ENCODE measurements at places on chromosomes 5 and 9.

GRCh38 chr5:134708301-134708700 is 30.0 kb upstream of the CAMLG start:
- no peak for DNase-seq

GRCh38 chr9:108755979-108756378 is 99.8 kb downstream of the ACTL7B start:
- no peak for DNase-seq

DNA sequence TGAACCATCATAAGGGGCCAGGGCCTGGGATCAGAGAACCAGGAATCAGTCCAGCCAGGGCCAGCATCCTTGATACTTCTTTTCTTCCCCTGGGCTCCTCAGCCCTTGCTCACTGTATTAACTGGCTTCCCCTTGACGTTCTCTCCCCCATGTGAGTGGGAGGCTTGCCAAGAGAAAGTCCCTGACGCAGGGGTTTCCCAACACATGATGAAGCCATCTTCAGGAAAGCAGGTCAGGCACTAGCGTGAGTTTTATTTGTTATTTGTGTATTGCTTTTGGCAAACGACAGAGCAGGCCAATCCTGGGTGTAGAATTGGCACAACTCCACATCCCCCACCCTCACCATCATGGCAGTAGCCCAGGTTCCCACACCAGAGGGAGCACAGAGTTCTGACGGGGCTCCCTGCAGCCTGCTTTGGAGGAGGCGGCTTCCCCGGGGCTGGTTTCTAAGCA is 165.5 kb upstream of the NFIL3 start:
- no peak for DNase-seq

- DNase-seq = no peak
Observed at GRCh38 chr9:134928436-134929192, 10.9 kb upstream of the FCN1 start.

GRCh38 chr9:136239983-136240330 is 5.7 kb downstream of the QSOX2 start:
- DNase-seq = no peak

DNA sequence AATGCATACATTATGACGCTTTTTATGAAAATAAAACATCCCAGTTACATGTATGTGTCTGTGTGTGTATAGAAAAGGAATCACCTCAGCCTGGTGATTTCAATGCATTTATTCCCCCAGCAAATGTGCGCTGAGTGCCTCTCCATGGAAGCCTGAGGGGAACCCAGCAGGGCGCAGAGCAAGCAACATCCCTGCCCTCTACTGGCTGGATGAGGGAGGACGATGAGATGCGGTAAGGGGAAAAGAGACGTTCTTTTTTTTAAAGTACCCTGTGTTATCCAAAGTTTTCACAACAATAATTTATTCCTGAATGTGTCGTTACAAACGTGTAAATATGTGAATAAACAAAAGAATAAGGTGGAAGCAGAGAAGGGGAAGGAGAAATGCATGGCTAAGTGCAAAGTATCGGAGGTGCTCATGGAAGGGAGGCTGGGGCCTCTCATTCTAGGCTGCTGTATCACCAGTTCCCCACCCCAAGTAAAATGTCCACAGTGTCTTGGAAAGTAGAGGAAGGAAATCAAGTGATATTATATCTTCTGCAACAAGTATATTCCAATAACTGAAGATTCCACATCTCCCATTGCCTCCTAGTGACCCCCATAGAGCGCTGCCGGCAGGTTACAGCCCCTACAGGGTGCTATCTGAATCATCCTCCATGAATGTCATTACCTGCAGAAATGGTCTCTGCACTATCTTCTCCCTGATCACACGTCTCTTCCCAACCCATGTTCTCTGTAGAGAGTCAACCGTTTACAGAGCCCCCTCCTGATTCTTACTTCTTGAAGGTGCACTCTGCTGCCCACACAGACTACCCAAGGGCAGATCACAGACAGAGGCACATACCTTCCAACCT is 13.0 kb upstream of the ABLIM3 start:
- no peak for DNase-seq

GRCh38 chr5:179118338-179118737 is 58.2 kb downstream of the ZNF354C start:
- no peak for DNase-seq

DNA sequence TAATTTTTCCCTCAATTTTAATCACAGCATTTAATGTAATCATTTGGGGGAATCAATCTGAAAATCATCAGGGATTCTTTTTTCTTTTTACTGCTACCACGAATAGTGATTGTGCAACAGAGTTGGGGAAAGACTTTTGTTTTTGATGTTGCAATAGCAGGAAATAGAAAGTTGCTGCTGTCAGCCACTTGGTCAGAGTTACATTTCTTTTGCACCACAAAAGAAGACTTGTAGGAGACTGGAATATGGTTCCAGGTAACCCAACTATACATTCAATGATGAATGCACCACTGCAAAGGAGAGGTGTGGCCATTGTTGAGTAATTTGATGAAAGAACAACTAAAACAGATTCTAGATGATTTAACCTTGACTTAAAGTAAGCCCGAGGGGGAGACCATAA is 46.3 kb upstream of the PALM2AKAP2 start:
- DNase-seq = no peak

DNA sequence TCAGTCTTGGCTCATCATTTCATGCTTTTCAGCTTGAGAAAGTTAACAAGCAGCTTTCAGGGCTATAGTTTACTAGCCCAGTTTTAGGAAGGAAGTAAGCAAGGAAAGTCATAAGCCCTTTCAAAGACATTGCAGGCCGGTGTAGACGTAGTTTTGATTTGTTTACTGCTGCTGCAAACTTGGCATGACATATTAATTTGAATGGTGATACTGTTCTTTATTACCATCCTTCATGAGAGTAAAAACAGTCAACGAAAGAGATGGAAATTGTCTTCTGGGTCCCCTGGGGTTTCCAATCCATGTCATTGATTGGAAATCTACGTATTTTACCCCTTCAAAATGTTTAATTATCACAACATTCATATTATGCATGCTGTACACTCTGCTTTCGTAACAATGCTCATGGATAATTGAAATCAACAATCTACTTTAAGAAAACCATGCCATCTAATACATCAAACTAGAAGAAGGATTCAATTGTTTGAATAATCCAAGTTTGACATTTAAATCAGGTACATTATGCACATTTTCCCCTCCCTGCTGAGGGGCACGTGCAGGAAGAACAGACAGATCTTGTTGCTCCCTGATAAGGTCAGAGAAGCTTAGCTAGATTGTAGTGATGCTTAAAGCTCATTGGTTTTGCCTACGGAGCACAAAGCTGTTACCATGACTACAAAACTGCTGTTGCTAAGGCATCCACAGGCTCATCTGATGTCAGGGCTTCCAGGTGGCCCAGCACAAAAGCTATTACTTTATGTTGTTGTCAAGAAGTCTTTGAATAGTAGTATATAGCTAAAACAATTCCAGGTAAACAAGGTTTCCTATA is 139.9 kb upstream of the PRLR start:
- no peak for DNase-seq

DNA sequence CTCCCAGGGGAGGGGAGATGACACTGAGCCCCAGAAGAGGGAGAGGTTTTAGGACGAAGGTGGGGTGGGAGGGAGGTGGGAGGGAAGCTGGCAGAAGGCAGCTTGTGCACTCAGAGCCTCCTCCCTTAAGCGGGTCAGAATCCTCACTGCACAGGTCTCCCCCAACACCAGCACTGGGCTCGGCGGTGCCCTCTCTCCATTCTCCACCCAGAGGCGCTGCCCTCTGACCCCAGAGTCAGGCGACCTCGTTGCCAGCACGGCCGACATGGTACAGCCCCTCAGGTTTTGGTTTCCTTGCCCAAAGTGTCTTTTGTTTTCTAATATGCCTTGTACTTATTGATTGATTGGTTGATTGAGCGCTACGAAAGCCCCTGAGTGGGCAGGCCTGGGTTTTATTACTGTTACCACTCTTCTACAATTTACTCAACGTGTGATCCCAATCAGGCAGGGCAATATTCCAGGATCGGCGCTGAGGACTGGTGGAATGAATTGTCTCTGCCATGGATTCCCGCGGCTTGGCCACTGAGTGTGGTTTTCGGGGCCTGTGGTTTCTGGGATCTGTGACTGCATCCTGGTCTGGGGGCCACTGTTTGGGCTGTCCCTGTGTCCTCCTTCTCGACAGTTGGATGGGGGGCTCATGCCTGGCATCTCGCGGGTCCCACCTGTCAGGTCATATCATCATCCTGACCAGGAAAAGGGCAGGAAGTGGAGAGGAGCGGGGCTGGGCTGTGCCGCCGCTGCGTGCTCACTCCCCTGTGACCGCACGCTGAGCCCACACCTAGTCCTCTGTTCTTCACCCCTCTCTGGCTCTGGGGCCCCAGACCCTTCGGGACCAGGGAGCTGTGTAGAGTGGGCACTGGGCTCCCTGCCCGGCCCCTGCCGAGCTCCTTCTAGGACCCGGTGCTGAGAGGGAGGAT is 9.6 kb upstream of the FCN2 start:
- no peak for DNase-seq

GRCh38 chr5:23289162-23289561 is 218.2 kb upstream of the PRDM9 start:
- DNase-seq = no peak

- no peak for DNase-seq
Observed at GRCh38 chr9:96256800-96257199, 45.2 kb downstream of the HSD17B3 start.

- peak; percentile 21 for DNase-seq
Observed at GRCh38 chr5:129125819-129126218, 31.3 kb downstream of the ISOC1 start.

DNA sequence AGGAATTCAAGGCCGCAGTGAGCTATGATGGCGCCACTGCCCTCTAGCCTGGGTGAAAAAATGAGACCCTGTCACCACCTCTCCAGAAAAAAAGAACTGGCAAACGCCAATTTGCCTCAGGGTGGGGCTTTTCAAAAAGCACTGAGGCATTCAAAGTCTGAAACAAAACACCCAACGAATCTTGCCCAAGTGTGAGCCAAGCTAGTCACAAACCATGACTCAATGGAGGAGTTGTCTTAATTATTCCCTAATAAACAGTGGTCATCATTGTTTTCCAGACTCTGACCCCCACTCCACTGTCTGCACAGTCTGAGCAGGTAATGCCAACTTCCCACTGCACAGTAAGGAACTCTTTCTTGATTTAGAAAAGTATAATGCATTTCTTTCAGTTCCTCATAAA is 16.8 kb downstream of the FRMD3 start:
- DNase-seq = no peak

DNA sequence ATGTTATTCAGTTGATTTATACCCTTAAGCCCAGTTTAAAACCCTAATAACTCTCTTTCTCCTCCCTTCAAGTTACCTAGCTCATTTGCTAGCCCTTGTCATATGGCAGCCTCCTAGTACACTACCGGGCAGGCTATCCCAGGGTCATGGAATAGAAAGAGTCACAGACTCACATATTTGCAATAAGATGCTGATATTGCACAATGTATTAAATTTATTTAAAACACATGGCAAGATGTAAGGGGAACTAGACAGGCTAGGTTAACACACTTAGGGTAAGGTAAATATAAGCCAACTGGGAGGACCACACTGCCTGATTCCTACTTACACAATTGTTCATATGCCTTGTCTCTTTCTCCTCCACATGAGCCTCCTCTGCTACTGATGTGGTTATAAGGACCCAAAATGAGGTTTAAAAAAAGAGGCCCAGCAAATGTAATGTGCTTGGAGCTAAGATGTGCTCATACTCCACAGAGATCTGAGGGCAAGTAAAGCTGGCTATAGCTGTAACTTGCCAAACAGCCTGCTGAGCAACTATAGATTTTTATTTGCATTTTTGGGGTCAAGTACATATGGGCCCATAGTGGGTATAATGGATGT is 130.0 kb downstream of the ENC1 start:
- no peak for DNase-seq

- DNase-seq = no peak
Observed at GRCh38 chr9:22103685-22104575, 94.8 kb upstream of the CDKN2B start.

DNA sequence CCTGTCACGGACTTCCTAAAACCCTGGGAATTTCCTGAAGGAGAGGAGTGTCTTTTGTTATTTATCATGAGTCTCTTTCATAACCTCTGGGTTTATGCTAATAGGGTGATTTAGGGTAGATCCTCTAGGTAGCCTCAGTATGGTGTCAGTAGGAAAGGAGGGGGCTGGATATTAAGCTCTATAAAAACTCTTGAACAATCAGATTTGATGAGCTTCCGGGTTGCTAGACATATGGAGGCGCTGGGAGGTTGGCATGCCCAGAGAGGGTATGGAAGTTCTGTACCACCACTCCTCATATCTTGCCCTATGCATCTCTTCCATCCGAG is 15.6 kb upstream of the PTBP3 start:
- no peak for DNase-seq

DNA sequence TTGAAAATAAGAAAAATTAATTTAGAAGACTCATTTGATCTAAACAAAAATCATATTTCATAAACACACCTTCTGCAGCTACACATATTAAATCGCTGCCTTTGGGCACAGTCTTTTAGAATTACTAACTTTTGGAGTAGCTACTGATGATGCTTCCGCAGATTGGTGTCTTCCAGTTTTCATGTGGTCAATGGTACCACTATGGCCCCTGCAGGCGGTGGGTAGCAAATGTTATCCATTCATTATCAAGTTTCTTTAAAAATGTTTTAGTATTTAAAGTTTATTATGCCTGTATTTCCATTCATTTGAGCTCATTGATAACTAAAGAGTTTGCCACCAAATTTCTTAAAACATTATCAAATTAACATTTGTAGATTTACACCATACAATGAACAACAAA is 122.9 kb upstream of the GRAMD2B start:
- DNase-seq = no peak

- DNase-seq = peak; percentile 94
Observed at GRCh38 chr5:90474235-90475107, at the start of the genes MBLAC2 and POLR3G. MBLAC2 (minus strand) TSS chr5:90474771; CDS start chr5:90474292, 479 bp downstream. POLR3G (plus strand) TSS chr5:90474864; CDS start chr5:90485568, 10,704 bp downstream.

DNA sequence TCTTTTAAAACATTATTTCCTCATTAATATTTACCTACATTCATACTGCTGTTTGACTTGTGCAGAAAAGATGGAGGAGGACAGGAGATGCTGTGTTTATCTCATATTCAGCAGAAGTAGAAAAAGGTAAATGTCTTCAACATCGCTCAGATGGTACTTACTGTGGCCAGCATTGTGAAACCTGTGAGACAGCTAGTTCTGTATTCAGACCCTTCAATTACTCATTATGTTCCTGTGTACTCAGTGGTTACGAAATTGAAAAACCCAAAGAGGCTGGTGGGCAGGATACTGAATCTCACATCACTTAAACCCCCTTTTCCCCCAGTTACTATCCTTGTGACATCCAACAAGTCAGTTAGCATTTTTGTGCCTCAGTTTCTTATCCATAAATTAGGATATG is 216.0 kb downstream of the KDM4C start:
- DNase-seq = no peak

DNA sequence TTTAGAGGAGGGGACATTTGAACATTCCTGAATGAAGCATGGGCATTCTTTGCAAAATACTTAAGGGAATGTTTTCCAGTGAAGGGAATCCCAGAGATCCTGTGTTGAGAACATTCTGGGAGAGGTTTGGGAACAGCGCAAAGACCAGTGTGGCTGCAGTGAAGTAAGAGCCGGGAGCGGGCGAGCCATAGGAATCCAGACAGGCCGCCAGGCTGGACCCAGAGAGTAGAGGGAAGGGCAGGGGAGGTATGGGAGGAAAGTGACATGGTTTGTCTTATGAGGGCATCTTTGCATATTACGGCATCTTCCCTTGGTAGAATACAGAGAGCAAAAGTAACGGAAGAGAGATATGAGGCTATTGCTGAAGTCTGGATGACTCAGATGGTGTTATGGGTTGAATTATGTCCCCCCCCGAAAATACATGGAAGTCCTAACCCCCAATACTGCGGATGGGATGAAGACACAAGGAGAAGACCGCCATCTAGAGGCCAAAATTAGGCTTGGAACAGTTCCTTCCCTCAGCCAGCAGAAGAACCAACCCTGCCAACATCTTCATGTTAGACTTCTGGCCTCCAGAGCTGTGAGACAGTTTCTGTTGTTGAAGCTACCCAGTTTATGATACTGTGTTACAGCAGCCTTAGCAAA is 268.2 kb downstream of the MAST4 start:
- DNase-seq = peak; percentile 49

All from CD4-positive, alpha-beta T cell treated with Interleukin-10 for 1 hour (primary cell).